ENCODE measurements at places on chromosomes 3 and 15.

GRCh38 chr15:48559285-48559684 lies 86.2 kb downstream of the FBN1 start:
- DNase-seq, result no peak

- no peak for DNase-seq
Measured at GRCh38 chr3:183490211-183490601, 61.8 kb upstream of the MCF2L2 start.

- no peak for DNase-seq
Measured at GRCh38 chr3:138434875-138435772, 708 bp downstream of the ESYT3 start.

DNA sequence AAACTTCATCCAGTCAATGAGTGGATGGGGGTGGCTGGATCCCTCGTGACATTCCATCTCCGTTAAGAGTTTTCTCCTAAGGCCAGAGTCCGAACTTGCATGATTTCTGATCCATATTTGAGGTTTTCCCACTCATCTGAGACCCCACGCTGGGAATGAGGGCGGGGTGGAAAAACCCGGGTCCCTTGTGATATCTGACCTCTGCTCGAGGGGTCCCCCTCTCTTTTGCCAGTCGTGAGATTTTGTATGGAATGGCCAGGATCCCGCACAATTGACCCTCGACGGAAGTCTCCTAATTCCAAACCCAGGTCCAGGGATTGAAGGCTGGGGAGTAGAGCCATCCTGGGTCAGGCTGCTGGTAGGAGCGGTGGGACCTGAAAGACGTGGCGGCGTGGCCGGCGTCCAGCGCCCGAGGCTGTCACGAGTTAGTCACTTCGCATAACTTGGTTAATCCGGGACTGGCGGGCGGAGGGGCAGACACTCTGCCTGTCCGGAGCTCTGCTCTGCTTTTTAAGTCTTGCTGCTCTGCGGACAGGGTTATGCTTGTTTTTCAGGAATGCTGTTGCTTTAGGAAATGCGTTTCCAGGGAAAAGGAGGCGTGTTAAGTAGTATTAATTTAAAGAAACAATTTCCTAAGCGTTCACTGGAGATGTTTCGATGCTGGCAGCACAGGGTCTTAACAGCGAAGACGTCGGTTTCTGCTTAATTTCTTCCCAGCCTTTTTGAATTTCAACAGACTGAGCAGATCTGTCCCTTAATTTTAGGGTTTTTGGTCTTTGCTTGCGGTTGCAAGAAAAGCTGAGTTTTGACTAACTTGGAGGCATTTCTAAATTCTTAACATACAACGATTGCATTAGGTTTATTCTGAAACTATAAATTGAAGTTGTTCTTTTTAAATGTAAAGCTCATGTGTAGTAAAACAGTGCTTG lies 69.7 kb upstream of the LRRFIP2 start:
- peak; percentile 2 for DNase-seq

DNA sequence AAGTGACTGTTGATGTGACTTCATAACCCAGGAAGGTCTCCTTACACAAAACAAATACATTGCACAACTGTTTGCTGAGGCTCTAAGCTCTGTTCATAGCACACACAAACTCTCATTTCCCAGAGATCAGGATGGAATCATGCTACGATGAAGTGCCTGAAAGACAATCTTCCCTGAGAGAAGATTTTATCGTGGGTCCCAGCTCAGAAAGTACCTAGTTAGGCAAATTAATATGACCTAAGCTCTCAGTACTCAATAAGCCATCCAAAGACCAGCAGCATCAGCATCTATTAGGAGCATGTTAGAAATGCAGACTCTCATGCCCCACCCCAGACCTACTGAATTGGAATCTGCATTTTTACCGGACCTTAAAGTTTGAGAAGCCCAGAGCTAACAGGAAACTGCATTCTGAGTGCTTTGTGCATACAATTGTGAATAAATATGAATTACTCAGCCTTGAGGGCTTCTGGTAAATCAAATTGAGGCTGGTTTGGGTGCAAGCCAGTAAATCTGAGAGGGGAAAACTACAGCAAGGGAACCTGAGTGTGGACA lies 161.5 kb upstream of the C2CD4B start:
- DNase-seq, result no peak

DNA sequence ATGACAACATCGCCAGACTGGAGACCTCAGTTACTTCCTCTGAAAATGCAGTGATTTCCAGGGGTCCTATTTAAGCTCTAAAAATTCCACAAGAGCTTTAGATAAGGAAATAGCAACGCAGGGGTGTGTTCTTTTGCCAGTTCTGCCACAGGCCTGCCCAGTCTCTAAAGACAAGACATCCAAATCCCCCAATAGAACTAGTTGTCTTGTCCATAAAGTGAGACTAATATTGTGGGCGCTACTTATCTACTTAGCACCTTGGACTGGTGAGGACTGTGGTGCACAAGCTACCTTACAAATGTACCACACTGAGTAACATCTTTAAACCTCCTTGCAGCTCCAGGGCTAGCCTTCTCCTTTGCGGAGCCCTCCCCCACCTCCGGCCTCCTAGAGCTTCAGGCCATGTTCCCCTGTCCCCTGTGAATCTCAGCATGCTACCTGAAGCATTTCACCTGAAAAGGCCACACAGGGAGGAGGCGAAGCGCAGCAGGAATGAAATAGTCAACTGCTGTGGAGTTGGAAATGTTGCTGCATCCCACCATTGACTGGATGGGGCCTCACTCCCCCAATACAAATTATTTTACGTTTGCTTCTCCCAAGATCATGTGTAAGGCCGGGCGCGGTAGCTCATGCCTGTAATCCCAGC lies 9.6 kb upstream of the LRRC2 start:
- DNase-seq, result no peak

GRCh38 chr3:62529230-62529629 lies 155.9 kb upstream of the FEZF2 start:
- no peak for DNase-seq

- DNase-seq, result no peak
Measured at GRCh38 chr3:34319881-34320280, 521.5 kb downstream of the PDCD6IP start.

DNA sequence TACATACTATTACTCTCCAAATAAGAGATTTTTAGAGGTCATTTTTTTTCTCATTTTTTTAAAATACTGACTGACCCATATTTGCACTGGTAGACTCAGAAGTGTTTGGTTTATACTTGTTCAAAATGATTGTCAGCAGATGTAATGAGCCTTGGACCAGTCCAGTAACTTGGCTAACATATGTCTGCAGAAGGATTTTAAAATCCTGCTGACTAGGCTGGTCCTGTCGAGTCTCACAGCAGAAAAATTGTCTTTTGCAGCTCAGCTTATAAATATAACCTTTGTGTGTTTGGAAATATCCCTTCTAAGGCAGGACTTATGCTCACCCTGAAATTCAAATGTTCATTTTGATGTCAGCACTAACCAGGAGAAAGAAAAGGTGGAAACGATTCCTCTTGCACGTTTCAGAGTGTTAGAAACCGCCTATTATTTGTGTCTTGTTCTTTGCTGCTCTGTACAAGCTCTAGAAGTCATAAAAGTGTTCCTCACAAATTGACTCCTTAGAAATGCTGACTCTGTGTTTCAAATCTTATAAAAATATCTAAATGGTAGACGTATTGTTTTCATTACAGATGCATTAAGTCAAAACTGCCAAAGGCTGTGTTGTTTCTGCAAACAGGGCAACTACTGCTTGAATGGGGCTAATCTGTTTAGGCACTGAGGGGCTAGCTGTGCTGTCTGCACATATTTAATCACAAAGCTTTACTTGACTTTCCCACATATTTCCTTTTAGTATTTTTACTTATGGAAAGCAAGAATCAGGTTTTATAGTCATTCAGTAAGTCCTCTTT lies 95.3 kb downstream of the CHL1 start:
- DNase-seq, result no peak

DNA sequence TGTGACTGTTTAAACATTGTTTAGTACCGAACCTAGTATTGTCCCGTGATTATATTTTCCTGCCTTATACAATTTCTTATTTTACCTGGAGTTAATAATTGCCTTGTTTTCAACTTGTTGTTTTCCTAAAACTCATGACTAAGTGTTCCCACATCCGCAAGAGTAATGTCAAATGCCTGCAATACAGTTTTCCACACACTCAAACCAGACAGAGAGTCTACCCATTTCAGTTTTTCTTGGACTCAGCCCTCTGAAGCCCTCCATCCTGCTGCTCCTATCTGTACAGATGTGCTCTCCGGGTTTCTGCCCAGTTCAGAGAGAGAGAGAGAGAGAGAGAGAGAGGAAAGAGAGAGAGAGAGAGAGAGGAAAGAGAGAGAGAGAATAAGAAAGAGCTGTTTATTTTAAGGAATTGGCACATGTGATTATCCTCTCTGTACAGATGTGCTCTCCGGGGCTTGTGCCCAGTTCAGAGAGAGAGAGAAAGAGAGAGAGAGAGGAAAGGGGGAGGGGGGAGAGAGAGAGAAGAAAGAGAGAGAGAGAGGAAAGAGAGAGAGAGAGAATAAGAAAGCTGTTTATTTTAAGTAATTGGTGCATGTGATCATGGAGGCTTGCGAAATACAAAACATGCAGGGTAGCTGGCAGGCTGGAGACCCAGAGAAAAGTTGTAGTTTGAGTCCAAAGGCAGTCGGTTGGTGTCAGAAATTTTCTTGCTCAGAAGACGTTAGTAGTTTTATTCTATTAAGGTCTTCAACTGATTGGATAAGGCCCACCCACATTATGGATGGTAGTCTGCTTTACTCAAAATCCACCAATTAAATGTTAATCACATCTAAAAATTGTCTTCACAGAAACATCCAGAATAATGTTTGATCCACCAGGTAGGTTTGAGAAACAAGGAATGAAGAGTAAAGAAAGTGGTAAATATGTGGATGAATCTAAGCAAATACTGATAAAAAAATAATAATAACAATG lies 104.1 kb upstream of the GOLGA8J start:
- no peak for DNase-seq

GRCh38 chr15:101351736-101352135 lies 56.7 kb upstream of the SNRPA1 start:
- no peak for DNase-seq

GRCh38 chr3:29933802-29934490 lies 653.1 kb downstream of the RBMS3 start:
- no peak for DNase-seq

DNA sequence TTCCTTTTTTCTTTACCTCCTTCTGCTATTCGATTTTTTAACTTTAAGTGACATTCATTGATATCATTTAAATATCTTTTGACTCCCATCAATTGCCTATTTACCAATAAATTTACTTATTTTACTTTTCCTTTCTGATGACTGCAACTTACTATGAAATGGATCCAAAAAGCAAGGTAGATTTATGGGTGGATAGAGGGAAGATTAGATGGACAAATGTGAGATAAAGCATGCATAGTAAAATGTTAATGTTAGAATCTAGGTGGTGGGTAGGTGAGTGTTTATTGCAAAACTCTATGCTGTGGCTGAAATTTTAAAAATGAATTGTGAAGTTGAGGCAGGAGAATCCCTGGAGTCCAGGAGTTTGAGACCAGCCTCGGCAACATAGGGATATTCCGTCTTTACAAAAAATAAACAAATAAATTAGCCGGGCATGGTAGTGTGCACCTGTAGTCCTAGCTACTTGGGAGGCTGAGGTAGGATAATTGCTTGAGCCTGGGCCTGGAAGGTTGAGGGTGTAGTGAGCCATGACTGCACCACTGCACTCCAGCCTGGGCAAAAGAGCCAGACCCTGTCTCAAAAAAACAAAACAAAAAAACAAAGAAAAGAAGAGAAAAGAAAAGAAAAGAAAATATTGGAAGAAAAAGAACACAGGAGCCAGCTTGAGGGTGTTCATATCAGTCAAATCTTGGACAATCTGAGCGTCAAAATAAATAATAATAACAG lies 6.1 kb upstream of the PDCD6IP start:
- DNase-seq, result no peak

GRCh38 chr15:60392986-60393790 lies 4.6 kb downstream of the ANXA2 start:
- DNase-seq, result peak; percentile 71

DNA sequence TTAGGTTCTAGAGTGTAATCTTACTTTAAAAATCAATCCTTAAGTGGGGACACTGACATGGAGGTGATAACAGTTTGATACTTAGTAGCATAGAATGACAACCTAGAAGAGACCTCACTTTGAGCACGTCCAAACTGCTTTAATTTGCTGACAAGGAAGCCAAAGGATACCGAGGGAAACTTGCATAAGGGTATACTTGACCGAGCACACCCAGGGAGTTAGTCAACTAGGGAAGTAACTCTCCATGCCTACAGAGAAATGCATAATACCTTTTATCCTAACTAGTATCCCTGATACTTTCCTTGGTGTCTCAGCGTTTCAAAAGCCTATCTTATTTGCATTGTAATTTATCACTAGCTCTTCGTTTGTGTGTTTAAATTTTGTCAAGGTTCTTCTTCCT lies 5.5 kb upstream of the TPRG1 start:
- no peak for DNase-seq

All from NCI-H510A (cell line).